Cerebellar cortex (tissue), 1 donor: ENCODE measurements at places on chromosomes 6 and 20.

DNA sequence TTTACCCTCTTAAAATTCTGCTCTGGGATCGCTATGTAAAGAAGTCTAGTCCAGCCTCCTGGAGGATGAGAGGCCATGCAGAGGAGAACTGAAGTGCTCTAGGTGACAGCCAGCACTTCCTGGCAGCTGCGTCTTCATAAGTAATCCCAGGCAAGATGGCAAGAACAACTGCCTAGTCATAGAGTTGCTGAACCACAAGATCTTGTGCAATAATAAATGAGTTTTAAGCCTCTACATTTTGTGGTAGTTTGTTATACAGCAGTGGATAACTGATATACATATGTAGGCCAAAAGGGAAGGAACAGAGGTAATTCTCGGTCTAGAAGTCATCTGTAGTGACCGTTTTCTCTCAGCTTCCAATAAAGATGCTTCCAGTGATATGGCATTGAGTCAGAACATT lies 103.8 kb upstream of the FLRT3 start:
- DNase-seq, result no peak

- no peak for DNase-seq
Measured at GRCh38 chr20:57809661-57810172, 99.9 kb upstream of the PMEPA1 start.

DNA sequence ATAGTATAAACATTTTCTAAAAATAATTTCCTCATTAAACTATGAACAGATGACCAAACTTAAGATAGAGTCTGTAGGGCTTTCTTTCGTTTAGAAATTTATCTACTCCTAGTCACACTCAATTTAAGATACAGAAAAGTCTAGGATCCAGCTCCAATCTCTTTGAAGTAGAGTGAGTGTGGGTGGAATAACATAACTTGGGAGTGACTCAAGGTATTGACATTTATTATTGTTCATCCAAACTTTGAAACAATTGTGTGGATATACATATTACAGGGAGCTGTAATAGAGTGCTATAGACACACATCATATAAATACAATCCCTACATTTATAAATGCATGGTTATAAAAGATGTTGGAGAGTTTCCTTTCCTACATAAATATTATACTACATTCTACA lies 715.2 kb upstream of the MANEA start:
- DNase-seq, result no peak

DNA sequence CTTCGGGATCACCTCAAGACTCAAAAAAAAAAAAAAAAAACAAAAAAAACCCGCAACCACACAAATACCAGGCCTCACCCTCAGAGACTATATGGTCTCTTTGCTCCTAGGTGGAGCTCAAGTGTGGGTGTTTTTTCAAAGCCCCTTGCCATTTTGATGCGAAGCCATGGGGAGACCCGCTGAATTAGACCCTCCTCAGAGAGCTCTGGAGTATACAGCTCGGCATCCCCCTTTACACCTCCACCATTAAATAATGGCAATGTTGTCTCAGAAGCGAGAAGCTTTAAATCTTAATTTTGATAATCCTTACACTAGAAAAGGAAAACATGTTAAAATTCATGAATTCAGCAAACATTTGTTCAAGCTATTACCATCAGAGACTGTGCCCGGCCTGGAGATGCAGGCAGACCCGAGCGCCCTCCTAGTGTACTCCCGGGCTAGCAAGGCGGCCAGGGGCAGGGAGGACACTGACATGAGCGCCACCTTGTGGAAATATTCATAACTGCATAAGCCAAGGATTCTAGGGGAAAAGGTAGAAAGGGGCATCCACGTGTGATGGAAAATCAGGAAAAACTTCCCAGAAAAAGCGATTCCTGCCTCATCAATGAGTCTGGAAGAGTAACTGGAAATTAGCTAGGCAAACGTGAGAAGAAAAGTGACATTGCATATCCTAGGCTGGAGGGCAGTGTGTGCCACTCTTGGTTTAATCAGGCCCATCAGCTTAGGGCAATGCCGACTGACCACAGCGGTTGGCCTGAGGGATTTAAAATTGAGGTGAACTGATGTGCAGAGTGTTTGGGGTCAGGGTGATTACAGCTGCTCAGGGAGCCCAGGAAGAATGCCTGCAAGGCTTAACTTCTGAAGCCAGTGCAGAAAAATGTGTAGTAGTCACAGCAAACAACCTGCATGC lies 72.5 kb downstream of the B3GAT2 start:
- peak; percentile 76 for DNase-seq

DNA sequence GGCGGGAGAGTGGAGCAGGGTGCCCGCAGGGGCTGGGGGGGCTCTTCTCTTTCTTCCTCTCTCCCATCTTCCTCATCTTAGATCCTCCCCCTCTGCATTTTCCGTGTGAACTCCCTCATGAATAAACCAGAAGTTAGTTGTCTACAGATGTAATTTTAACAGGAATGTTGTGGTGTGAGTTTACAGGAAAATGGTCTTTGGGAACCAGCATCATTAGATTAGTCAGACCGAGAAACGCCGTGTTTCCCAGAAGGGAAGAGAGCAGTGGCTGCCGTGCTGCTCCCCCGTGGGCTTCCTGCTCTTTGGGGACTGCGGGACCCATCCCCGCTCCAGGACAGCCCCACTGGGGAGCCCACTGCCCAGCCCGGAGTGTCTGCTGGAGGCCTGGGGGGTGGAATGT lies 3.4 kb downstream of the MYT1 start:
- no peak for DNase-seq

GRCh38 chr6:85795945-85796344 lies 153.3 kb upstream of the SYNCRIP start:
- DNase-seq, result no peak

- DNase-seq, result no peak
Measured at GRCh38 chr6:137952247-137952646, 85.2 kb downstream of the TNFAIP3 start.

DNA sequence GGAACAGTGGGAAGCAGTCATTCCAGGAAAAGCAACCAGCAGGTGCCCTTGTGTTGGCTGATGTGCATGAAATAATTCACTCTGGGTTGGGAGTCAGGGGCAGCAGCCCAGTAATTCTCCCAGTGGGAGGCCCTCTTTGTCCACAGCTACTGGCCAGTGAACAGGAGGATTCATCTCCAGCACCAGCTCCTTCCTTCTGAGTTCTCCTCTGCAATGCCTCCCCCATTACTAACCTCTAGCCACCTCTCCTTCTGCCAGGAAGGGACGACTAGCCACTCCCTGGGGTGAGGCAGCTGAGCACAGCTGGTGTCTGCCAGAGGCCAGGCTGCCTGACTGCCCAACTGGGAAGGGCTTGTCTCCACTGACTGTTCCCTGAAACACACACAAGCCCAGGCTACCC lies 12.5 kb upstream of the R3HDML start:
- no peak for DNase-seq

GRCh38 chr6:17470938-17471327 lies 77.5 kb downstream of the CAP2 start:
- no peak for DNase-seq

DNA sequence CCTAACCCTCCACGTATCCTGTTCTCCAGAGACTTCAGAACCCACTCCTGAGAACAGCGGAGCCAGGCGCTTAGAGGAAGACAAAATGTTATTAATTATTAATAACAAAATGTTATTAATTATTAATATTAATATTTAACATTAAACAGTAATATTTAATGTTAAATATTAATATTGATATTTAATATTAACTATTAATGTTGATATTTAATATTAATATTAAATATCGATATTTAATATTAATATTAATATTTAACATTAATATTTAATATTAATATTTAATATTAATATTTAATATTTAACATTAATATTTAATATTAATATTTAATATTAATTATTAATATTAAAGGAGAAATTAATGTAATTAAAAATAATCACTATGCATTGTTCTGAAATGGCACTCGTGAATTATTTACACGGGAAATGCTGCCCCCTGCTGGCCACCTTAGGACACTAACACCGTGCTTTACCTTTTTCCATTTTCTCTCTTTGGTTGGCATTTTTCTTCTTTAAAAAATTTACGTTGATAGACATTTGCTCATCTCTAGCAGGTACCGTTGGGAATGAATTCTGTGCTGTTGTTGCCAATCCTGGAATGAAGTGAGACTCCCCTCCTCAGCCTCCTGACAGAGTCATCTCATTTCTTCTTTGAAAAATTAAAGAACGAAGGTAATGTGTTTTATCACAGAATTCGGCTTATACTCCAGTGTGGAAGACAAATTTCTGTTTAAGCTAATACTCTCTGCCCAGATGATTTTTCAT lies 7.5 kb upstream of the GGTLC1 start:
- peak; percentile 43 for DNase-seq

DNA sequence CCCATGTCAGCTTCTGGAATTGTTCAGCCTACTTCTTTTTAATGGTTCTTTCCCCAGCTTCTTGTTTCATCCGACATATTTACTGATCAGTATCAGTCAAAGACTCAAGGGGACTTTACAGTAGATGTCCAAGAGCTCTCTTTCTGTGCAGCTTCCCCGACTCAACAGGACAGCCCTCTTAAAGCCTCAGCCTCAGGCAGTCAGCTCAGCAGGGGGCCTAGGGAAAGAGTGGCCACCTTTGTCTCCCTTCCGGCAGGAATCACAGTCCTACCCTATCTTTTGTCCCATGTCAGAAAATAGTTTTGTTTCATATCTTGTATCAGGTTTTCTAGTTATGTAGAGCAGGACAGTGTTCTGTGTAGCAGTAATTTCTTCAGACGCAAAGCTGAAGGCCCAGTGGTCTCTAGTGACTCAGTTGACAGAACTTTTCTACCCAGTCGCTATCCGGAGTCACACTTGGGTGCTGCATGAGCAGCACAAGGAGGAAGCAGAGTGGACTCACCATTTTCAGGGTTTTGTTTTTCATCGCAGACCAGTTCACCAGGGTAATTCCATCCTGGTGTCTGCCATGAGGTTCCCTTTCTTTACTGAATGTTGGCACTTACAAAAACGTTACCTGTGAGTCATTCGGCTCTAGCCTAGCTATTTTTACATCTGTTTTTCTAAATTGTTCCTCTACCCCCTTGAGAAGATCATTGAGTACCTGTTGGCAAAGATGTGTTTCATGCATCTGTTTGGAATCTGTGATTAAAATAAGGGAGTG lies 47.7 kb downstream of the SPATA2 start:
- DNase-seq, result no peak

DNA sequence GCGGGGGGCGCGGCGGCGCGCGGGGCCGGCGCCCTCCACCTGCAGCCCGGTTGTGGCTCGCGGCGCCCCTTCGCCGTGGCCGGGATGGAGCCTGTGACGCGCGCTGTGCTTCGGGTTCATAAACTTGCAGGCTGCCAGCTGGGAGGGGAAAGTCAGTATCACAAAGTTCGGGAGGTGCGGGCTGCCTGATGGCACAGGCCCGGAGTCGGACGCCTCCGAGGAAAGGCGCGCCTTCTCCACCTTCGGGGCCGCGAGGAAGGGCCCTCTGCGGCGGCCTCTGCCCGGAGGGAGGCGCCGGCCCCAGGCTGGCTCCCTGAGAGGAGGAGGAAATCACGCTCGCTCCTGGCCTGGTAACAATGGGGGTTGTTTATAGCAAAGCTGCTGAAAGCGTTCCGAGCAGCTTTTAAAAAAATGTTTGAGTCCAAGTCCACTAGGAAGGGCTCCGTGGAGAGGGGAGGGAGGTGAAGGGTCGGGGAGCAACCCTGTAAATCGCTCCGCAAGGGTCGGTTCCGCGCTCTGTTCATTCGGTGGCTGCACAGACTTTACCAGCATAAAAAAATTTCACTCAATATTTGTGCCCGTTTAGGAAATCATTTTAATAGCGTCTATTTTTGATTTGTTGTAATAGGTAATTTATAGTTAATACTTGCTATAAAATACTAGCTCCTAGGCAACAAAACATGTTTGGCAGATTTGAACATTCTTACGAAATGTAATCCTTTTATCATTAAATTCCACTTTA lies 1.0 kb downstream of the AFDN start:
- DNase-seq, result peak; percentile 39

DNA sequence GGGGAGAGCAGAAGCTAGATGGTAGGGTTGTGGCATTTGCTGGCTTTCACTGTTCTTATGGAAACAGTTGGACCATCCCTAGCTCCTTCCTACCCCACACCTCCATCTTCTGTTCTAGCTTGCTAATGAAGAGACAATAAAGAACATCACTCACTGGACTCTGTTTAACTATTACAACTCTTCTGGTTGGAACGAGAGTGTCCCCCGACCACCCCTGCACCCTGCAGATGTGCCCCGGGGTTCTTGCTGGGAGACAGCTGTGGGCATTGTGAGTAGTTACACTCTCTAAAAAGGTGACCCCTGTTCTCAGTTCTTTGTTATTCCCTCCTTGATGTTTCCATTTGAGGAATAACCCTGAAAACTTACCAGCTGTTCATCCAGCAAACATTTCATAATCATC lies 40.4 kb upstream of the NOP56 start:
- DNase-seq, result no peak

- peak; percentile 98 for DNase-seq
Measured at GRCh38 chr20:44738813-44739477, 6.7 kb upstream of the KCNK15 start.

DNA sequence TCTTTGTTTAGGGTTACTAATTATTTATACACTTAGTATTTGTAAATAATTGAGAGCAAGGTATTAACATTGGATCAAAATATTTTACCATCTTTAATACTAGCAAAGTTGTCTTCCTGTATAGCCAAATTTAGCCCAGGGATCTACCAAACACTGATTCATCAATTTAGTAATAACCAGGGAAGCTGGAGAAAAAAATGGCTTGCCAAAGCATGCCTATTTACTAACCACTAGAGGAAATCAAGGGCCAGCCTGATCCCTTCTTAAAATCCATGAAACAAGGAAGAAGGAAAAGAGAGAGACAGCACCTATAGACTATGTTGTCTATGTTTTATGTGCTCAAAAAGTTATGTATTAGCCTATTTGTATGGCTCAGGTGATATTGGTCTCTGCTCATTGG lies 450.3 kb upstream of the GJE1 start:
- DNase-seq, result no peak

- peak; percentile 10 for DNase-seq
Measured at GRCh38 chr6:100796049-100796823, 84.9 kb downstream of the ASCC3 start.

- no peak for DNase-seq
Measured at GRCh38 chr6:35048031-35048613, 93.0 kb downstream of the TCP11 start.

GRCh38 chr6:121688974-121689373 lies 253.5 kb downstream of the GJA1 start:
- no peak for DNase-seq

- no peak for DNase-seq
Measured at GRCh38 chr20:50983321-50983720, 24.7 kb downstream of the MOCS3 start.

- DNase-seq, result no peak
Measured at GRCh38 chr6:46555129-46555528, 63.9 kb upstream of the RCAN2 start.

DNA sequence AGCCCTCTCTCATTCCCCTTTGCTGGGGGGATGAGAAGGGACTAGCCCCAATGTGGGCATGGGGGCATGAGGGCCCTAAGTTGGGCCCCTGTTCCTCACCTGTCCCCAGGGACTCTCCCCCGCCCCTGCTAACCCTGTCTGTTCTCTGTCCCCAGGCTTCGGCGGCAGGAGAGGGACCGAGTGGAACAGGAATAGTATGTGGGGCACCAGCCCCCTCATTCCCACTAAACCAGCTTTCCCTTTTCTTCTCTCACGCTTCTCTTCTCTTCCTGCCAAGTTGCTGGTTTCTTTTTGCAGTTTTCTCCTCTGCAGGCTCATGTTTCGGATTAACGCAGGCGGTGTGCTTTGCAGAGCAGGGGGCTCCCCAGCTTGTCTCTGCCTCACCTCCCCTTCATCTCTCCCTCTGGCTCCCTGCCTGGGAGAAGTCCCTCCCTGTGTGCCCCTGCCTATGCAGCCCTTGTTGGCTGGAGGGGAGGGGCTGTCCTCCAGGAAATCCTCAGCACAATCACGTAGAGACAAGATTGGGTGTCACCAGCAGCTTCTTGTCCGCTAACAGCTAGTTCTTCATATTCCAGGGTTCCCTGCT lies 7.9 kb downstream of the TMEM63B start:
- no peak for DNase-seq

- DNase-seq, result no peak
Measured at GRCh38 chr20:13715171-13715570, 69.5 kb downstream of the ESF1 start.
